ENCODE measurements at places on chromosomes 6 and 20.

DNA sequence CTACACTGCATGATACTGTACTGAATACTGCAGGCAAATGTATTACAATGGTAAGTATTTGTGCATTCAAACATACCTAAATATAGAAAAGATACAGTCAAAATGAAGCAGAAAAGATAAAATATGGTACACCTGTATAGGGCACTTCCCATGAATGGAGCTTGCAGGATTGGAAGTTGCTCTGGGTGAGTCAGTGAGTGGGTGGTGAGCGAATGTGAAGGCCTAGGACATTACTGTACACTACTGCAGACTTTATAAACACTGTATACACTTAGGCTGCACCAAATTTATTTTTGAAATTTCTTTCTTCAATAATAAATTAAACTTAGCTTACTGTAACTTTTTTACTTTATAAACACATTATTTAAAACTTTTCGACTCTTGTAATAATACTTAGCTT lies 213.1 kb downstream of the ATXN1 start:
- H3K27ac ChIP-seq = no peak overlapping the region
- H3K4me3 ChIP-seq = no peak overlapping the region
- H3K4me1 ChIP-seq = peaks cover 36% of the 10 kb centered on the region
- H3K27me3 ChIP-seq = no peaks in the 10 kb centered on the region

DNA sequence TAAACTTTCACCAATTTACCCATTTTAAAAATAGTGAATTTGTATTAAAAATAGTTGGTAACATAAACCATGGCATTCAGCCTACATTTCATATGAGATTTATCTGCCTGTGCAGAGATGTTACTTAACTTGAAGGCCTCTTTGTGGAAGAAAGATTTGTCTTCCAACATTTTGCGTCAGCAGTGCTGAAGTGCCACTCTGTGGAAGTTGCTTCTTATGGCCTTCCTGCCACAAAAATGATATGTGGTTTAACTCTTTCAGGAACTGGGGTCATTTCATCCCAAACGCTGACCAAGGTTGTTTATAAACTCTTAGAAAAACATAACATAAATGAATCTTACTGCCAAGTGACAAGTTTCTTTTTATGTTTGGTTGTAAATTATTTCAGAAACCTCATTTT lies 246.8 kb downstream of the ARID1B start:
- no peaks in the 10 kb centered on the region for H3K27me3 ChIP-seq
- H3K4me1 ChIP-seq = peaks cover 21% of the 10 kb centered on the region
- DNase-seq = peak; percentile 36
- no peaks in the 10 kb centered on the region for H3K36me3 ChIP-seq
- H3K4me3 ChIP-seq = no peak overlapping the region

GRCh38 chr6:160439751-160440150 lies 91.6 kb downstream of the SLC22A3 start:
- H3K36me3 ChIP-seq = no peaks in the 10 kb centered on the region
- no peaks in the 10 kb centered on the region for H3K27me3 ChIP-seq
- DNase-seq = no peak
- no peak overlapping the region for H3K4me3 ChIP-seq

DNA sequence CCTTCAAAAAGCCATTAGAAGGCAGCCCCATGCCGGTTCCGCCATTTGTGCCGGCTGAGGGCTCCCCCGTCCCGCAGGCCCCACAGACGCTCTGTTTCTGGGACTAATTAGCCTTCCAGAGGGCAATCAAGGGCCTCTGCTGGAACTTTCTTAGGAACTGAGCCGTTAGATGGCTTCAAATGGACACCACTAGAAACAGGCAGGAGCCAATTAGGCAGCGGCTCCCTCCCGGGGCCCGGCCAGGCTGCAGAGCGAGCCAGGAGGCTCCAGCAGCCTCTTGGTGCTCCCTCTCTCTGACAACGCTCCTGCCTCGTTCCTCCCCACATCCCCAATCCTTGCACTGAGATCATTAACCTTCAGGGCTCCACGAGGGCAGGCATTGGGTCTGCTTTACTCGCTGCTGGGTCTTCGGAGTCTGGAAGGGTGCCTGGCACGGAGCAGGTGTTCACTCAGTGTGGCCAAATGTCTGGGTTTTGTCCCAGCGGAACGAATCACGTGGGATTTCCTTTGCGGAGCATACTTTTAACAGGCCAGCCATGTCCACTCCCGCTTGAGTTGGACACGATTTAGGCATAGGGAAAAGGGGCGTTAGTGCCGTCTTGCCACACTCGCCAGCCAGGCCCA lies 98.3 kb downstream of the TMEM242 start:
- no peaks in the 10 kb centered on the region for H3K27me3 ChIP-seq
- H3K4me1 ChIP-seq = no peaks in the 10 kb centered on the region
- peak overlapping the region; percentile 49 for H3K27ac ChIP-seq
- H3K4me3 ChIP-seq = no peak overlapping the region

GRCh38 chr6:160071805-160072690 lies 49.6 kb upstream of the SLC22A1 start:
- H3K27ac ChIP-seq = no peak overlapping the region
- H3K27me3 ChIP-seq = no peaks in the 10 kb centered on the region
- H3K4me1 ChIP-seq = no peaks in the 10 kb centered on the region
- no peak overlapping the region for H3K4me3 ChIP-seq
- peaks cover 90% of the 10 kb centered on the region for H3K36me3 ChIP-seq
- no peak for DNase-seq

DNA sequence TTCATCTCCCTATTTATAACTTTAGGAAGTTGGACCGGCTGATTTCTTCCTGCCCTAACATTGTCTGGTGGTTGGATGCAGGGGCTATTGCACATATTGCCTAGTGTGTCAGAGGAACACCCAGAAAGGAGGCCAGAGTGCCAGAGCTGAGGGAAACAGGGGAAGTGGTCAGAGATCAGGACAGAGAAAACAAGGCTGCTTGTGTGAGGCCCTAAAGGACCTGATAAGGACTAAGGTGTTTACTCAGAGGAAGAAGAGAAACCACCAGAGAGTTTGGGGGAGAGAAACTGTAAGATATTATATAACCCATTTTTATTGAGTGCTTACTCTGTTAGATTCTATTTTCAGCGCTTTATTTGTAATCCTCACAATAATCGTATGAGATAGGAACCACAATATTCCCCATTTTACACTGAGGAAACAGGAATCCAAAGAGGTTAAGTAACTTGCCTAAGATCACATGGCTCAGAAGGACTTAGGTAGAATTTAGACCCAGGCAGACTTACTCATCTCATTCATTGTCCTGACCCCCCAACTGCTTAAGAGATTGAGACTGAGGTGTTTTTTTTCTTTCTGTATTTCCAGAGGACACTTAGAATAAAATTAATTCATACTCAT lies 54.0 kb upstream of the REV3L start:
- no peak overlapping the region for H3K27ac ChIP-seq
- no peaks in the 10 kb centered on the region for H3K27me3 ChIP-seq
- no peak for DNase-seq
- peaks cover 29% of the 10 kb centered on the region for H3K4me1 ChIP-seq
- H3K36me3 ChIP-seq = no peaks in the 10 kb centered on the region
- no peak overlapping the region for H3K4me3 ChIP-seq

DNA sequence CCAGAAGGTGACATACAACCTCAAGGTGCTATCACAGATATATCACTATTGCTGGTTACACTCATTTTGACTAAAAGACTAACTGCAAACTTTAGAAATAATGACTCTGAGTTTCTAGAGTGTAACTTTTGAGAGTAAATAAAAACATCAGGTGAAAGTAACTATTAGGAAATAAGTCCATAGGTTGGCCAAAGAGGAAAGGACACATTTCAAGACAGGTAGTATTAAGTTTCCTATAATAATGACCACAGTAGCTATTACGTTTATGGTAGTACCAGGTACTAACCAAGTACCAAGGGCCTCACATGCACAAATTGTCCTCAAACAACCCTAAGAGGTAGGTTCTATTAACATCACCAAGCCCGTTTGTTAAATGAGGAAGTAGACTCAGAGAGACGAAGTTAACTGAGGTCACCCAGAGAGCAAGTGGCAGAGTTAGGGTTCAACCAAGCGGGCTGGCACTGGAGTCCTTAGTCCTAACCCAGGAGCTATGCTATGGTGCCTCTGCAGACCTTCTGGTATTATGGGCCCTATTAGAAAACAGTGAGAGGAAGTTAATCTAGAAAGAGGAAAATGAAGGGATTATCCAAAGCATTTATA lies 36.8 kb downstream of the HEBP2 start:
- no peaks in the 10 kb centered on the region for H3K36me3 ChIP-seq
- no peak overlapping the region for H3K27ac ChIP-seq
- DNase-seq = no peak
- no peak overlapping the region for H3K4me3 ChIP-seq

- no peaks in the 10 kb centered on the region for H3K36me3 ChIP-seq
- H3K4me3 ChIP-seq = no peak overlapping the region
- no peak overlapping the region for H3K27ac ChIP-seq
- H3K27me3 ChIP-seq = no peaks in the 10 kb centered on the region
- no peaks in the 10 kb centered on the region for H3K4me1 ChIP-seq
- DNase-seq = no peak
These were observed 304.9 kb upstream of the PRDM1 start for GRCh38 chr6:105781248-105781647.

DNA sequence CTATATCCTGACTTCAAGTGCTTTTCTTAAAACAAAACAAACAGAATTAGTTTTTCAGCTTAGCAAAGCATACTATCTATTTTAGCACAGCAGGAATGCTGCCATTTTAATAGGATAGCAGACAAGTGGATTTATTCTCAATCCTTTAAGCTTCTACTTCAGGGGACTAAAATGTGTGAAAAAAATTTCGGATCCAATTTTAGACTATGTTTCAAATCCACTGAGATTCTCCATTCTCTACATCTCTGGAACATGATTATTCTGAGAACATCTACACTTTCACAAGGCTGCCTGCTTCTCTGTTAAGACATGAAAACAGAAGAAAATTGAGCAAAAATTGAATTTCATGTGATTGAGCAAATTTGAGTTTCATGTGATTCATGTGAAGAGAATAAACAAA lies 1321.3 kb downstream of the HACE1 start:
- no peaks in the 10 kb centered on the region for H3K27me3 ChIP-seq
- no peak for DNase-seq
- H3K4me3 ChIP-seq = no peak overlapping the region

GRCh38 chr20:36493051-36493800 lies 48.1 kb upstream of the MYL9 start:
- H3K27ac ChIP-seq = peak overlapping the region; percentile 7
- H3K4me1 ChIP-seq = peaks cover 30% of the 10 kb centered on the region
- DNase-seq = no peak

GRCh38 chr20:5024103-5024502 lies 22.8 kb upstream of the SLC23A2 start:
- no peak for DNase-seq
- H3K36me3 ChIP-seq = no peaks in the 10 kb centered on the region
- no peak overlapping the region for H3K27ac ChIP-seq
- no peaks in the 10 kb centered on the region for H3K4me1 ChIP-seq
- H3K27me3 ChIP-seq = no peaks in the 10 kb centered on the region

DNA sequence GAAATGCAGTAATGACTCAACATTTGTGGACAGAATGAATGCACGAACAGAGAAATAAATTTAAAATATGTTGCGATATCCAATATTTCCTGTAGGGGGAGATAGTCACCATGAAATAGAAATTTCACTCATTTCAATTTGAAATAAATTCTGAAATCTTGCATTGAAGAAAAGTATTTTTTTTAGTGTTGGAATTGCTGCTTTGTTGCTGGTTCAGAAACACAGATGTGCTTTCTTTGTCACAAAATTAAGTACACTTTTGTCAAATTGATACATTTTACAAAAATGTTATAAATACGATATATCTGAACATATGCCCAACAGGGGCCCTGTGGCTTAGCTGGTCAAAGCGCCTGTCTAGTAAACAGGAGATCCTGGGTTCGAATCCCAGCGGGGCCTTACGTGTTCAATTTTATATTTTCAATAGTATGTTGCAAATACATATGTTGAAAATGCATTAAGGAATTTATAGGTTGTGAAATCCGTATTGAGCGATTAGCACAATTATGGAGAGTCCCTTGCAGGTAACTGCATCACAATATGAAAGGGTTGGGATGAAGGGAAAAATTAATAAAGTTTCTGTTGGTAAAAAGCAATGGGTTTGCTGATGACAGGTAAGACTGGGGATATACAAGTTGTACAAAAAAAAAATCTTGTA lies 85.4 kb upstream of the PRSS16 start:
- DNase-seq = no peak
- H3K4me1 ChIP-seq = no peaks in the 10 kb centered on the region
- no peaks in the 10 kb centered on the region for H3K27me3 ChIP-seq
- no peak overlapping the region for H3K27ac ChIP-seq

DNA sequence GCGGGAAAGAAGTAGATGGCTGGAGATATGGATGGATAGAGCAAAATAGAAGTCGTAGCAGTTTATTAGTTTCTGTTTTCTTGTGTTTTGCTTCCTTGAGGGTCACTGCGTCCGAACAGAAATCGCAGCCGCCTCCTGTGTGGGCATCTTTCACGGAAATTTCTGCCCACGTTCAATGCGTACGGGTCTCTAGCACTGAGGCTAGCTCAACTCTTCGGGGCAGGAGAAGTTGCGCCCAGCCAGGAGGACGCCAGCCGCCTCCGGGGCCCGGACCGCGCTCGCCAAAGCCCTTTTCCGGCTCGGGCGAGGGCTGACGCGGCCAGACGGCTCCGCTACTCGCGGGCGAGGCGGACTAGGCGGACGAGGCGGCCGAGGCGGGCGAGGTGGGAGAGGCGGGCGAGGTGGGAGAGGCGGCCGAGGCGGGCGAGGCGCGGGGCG lies 814 bp downstream of the TFAP2B start:
- H3K4me1 ChIP-seq = peaks cover 10% of the 10 kb centered on the region
- H3K27me3 ChIP-seq = peaks cover 36% of the 10 kb centered on the region
- peak; percentile 9 for DNase-seq
- H3K27ac ChIP-seq = no peak overlapping the region

DNA sequence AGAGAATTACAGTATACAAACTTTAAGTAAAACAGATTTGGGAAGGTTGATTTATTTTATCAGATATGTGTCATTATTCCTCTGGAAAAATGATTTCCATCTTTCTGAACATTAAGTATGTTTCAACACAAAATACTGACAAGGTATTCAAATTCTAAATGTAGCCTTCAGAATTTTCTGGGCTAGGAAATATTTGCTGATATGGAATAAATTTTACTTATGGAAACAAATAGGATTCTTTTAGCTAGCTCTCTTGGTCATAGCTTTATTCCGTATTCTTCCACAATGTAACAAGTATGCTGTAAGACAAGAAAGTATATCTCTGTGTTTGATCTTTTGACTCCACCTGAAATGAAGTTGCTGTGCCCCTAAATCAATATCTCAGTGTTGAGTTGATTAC lies 1125.2 kb upstream of the CITED2 start:
- H3K27me3 ChIP-seq = no peaks in the 10 kb centered on the region
- H3K27ac ChIP-seq = no peak overlapping the region
- H3K4me3 ChIP-seq = no peak overlapping the region
- no peak for DNase-seq
